Activated CD4-positive, alpha-beta T cell treated with anti-CD3 and anti-CD28 coated beads for 1 hour (primary cell): ENCODE measurements at places on chromosomes 5 and 9.

DNA sequence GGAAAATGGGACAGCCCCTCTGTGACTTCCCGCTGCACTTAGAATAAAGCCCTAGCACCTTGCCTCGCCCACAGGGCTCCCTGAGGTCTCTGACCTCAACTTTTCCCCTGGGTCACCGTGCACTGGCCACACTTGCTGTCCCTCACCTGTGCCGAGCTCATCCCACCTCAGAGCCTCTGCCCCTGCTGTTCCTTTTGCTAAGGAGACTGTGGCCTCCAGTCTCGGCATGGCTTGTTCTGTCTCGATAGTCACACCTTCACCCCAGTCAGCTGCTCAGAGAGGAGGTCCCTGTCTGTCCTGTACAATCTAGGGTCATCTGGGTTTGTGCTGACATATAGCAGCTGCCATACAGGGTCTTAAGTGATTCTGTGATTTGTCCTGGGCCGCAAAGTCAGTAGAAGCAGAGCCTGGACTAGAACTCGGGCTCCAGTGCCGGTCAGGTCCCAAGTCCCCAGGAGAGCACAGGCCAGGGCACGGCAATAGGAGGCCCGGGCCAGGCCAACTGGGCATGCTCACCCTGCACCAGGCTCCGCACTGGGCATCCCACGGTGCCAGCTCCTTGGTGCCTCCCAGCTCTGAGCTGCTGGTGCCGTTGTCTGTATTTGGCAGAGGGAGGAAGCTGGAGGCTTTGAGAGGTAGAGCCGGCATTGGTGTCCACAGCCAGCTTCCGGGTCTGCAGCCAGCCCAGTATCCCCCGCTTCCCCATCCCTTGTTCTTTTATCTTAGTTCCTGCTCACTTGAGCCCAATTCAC is 35.2 kb downstream of the NCS1 start:
- no peak for DNase-seq

DNA sequence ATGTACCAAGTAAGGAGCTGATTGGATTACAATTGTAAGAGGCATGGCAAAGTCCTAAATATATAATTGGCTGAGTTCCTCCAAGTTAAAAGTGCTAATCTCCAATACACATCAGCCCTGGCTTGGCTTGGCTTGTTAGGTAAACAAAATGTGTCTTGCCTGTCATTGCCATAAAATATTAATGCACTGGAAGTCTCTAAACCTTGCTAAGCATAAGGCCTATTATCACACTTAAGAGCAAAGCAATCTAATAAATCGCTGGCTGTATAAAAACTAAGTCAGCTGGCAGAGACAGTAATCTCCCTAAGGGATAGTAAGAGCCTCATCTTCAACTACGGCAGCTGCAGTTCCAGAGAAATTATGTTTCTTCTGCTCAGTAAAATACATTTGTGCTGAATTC is 418.6 kb upstream of the GRAMD2B start:
- no peak for DNase-seq

GRCh38 chr9:80928697-80929096 is 760.6 kb downstream of the TLE1 start:
- DNase-seq: no peak

DNA sequence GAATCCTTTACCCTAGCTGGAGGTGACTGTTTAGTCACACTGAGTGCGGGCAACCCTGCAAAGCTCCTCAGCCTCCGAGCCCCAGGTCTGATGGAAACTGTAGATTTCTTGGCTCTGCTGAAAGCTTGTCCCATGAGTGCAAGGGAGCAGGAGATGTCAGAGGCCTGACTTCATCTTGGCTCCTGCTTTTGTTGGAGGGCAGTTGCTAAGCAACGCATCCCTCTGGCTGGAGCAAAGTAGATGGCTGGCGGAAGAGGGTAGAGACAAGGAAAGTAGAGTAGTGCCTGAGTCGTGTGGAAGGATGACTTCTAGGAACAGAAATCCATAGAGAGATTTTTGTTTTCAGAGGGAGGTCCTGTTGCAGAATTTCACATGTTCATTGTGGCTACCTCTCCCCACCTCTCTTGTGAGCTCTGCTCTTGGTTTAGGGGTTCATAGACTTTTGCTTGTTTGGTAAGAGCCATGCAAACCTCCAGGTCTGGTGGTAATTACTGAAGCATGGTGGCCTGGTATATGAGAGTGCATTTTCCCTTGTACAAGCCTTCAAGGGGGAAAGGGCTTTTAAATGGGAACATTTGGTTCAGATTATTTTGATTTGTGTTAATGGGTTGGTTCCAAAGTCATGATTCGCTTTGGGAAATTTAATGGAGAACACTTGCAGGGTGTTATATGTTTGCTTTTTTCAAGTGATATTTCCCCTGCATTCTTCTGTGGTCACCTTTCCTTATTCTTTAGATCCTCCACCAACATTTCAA is 71.5 kb downstream of the ARHGAP26 start:
- DNase-seq: no peak

DNA sequence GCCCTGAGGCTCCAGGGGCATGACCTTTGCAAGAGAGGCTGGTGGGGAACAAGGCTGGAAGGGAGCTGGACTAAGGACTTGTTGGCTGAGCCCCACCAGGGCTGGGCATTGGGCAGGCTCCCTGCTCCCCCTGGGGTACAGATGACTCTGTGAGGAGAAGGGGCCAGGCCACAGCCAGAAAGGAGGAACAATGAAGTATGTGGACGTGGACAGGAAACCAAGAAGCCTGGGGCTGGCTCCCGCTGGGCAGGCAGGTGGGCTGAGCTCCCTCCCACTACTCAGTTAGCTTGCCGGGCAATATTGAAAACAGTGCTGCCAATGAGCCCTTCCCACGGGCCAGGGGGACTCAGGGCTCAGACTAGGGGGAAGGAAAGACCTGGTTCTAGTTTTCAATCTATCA is 66.1 kb upstream of the SPTLC1 start:
- DNase-seq: no peak

GRCh38 chr5:173686950-173687349 is 70.5 kb upstream of the BOD1 start:
- DNase-seq: no peak

DNA sequence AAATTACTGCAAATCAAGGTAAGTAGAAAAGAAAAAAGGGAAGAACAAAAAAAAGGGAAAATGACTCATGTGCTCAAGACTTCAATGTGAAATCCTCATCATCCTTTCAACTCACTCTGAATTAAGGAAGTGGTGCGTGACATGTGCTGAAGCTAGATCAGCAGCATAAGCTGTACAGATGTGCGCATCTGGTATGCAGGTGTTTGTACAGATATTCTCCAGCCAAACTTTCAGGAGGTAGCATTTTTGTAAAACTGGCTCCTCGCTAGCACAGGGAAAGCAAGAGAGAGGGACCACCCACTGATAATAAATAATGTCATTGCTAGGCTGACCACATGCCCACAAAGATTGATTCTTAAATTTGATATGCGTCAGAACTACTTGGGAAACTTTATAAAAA is 253.9 kb upstream of the RGMB start:
- no peak for DNase-seq

- DNase-seq: no peak
Measured at GRCh38 chr5:54718656-54719055, 201.1 kb downstream of the SNX18 start.

GRCh38 chr9:96436063-96436455 is 13.9 kb upstream of the HABP4 start:
- DNase-seq: no peak

DNA sequence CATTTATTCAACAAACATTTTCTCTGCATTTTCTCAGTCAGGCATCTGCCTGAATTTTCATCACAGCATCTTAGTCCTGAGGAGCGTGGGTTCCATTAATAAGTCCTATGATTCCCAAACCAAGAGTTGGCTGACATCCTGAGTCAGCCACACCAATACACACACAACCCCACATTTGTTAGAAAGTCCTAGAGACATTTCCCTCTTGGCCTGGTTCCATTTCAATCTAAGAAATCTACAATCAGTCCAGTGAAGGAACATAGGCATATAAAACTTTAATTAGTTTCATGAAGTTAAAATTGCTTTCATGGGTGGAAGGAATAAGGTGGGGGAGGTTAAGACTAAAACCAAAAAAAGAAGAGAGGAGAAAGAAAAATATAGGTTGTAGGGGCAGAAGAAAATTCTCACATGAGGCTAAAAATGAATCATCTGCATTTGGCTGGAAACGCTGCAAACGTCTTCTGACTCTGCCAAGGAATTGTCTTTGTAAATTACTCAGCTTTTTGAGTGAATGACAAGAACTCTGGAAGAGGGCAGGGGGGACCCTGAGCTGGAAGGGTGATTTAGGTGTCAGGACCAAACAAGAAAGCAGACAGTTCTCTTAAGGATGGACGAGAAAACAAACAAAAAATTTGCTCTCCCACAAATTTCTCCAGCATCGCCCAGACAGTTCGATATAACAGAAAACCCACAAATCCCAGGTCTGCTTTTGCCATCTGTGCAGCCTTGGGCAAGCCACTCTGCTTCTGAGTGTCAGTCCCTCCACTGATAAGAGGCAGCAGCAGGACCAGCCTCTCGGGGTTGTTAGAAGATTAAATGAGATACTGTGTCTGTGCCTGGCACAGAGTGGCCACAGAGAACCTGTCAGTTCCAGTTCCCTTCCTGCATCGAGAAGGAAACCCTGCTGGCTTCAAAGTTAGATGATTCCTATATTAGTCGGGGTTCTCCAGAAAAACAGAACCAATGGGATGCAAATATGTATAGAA is 289.7 kb downstream of the CDK5RAP2 start:
- no peak for DNase-seq

DNA sequence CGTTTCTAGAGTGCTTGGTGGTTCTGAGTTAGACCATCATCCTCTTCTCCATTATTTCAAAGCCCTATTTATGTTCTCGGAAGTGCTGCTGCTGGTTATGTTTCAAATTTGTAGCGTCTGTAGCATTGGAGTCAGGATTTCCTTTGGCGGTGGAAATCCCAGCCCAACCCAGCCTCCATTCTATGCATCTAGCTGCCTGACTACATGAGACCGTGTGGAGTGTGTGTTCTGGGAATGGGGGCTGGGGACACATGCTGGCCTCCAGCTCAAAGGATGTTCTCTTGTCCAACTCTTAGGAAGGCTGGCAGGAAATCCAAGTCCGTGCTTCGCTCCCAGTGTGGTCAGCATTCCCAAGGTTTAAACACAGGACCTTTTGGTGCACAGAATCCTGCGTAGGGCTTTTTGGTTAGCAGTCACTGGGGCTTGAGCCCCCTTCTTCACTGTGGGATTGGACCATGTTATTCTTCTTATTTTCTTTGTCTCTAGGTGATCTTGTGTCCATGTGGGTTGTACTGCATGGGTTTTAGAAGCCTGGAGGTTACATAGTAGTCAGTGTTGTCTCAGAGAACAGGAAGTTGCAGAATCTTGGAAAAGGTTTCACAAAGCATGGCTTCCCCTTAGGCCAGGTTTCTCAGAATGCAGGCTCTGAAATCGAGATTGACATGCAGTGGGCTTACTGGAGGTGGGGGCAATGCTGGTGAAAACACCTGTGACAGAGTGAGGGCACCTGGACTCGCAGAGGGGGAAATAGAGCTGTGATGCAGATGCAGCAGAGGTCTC is 132.2 kb downstream of the ARHGAP26 start:
- no peak for DNase-seq

- DNase-seq: no peak
Measured at GRCh38 chr9:104658496-104659195, 35.7 kb upstream of the OR13D1 start.

DNA sequence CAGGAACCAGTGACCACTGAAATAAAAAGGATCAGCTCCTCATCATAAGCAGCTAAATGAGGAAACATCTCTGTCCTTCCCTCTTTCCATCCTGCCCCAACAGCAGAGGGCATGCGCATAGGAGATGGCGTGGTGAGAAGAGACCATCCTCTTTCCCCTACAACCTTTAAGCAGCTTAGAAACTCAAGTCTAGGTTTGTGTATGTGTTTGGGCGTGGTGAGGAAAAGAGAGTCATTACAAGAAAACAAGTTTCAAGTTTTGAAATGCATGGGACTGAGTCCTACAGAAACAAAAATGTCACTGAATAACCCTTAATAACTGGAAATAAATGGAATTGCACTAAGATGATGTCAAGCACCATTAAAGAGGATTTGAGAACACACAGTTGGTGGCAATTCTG is 96.4 kb upstream of the IL12B start:
- no peak for DNase-seq

DNA sequence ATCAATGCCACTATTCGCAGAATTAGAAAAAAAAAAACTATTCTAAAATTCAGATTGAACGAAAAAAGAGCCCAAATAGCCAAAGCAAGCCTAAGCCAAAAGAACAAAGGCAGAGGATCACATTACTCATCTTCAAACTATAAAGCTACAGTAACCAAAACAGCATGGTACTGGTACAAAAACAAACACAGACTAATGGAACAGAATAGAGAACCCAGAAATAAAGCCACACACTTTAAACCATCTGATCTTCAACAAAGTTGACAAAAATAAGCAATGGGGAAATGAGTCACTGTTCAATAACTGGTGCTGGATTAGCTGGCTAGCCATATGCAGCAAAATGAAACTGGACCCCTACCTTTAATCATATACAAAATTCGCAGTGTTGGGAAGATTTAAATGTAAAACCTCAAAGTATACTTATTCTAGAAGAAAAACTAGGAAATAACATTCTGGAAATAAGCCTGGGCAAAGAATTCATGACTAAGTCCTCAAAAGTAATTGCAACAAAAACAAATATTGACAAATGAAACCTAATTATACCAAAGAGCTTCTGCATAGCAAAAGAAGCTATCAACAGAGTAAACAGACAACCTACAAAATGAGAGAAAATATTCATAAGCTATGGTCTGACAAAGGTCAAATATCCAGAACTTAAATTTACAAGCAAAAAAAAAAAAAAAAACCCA is 153.7 kb downstream of the NDUFS4 start:
- no peak for DNase-seq

- DNase-seq: no peak
Measured at GRCh38 chr5:160188141-160189015, 40.9 kb upstream of the FABP6 start.

DNA sequence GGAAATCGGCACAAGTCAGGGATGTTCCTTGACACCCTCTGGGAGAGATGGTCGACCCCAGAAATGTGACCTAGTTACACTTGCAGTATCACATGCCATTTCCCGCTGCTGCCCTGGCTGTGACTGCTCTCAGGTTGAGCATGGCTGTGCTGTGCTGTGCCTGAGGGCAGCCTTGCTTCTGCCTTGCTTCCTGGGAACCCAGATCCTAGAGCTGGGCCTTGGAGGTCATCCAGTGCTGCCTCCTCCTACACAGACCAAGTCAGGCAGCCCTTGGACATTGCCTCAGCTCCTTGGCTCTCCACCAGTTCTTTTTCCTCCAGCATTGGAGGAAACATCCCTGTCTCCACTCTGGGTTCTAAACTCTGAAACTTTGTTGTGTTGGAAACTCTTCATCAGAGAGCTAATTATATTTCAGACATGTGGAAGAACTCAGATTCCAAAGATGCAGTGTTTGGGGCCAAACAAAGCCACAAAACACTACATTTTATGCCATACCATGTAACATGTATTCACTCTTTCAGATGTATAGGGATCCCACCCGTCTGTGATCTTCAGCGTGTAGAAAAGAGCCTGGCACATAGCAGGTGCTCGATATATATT is 6.1 kb downstream of the MAMDC2 start:
- DNase-seq: no peak

DNA sequence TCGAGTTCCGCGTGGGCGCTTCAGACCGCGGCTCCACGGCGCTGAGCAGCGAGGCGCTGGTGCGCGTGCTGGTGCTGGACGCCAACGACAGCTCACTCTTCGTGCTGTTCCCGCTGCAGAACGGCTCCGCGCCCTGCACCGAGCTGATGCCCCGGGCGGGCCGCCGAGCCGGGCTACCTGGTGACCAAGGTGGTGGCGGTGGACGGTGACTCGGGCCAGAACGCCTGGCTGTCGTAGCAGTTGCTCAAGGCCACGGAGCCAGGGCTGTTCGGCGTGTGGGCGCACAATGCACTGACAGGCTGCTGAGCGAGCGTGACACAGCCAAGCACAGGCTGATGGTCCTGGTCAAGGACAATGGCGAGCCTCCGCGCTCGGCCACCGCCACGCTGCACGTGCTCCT is 3.7 kb upstream of the PCDHB15 start:
- DNase-seq: no peak

GRCh38 chr5:1563617-1564181 is 39.9 kb upstream of the LPCAT1 start:
- DNase-seq: no peak
